HT-29 (cell line): ENCODE measurements at places on chromosomes 3 and 15. TPM values are rescaled to one million over a fixed set of nuclear protein-coding genes. Genes with fewer than 3 reads are reported as not detected.

The CCR9 gene
- not detected in 2 replicates for total RNA-seq

The ITPKA gene
- total RNA-seq: 7.3 and 9.7 TPM in 2 replicates

The CIDEC gene
- 0.61 and 1.5 TPM in 2 replicates for total RNA-seq

The CTXN2 gene
- not detected in 2 replicates for total RNA-seq

The MITF gene
- total RNA-seq: 0.08 TPM in 1 of 2 replicates, not detected in the other

The SPTBN5 gene
- total RNA-seq: 1.6 and 2.0 TPM in 2 replicates

The CCDC33 gene
- 9.9 and 17.0 TPM in 2 replicates for total RNA-seq

The DHX30 gene
- total RNA-seq: 86.5 and 89.3 TPM in 2 replicates

The ANKRD63 gene
- total RNA-seq: not detected in 2 replicates

The MST1R gene
- 60.3 and 64.4 TPM in 2 replicates for total RNA-seq

The SLC12A1 gene
- total RNA-seq: not detected in 2 replicates

The PP2D1 gene
- total RNA-seq: not detected in 2 replicates

The ROPN1B gene
- 0.69 and 1.5 TPM in 2 replicates for total RNA-seq

The LRRC31 gene
- 0.29 and 0.48 TPM in 2 replicates for total RNA-seq

The ACTC1 gene
- not detected in 2 replicates for total RNA-seq

The MYRIP gene
- 0.03 and 0.08 TPM in 2 replicates for total RNA-seq

The GLT8D1 gene
- 30.0 and 34.4 TPM in 2 replicates for total RNA-seq

The GCSAM gene
- total RNA-seq: not detected in 2 replicates

The PLIN1 gene
- total RNA-seq: 0.03 and 0.51 TPM in 2 replicates
